Mesenchymal stem cell (in vitro differentiated cells and primary cell): ENCODE measurements at places on chromosomes 13 and 19.

DNA sequence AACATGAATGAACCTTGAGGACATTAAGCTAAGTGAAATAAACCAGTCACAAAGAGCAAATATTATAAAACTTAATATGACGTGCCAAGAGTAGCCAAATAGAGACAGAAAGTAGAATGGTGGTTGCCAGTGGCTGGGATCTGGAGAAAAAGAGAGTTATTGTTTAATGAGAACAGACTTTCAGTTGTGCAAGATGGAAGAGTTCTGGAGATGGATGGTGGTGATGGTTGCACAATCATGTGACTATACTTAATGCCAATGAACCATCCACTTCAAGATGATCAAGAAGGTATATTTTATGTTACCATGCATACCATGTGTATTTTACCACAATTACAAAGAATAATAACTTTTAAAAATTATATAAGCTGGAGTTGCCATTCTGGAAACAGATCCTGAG lies 65.7 kb upstream of the MTIF3 start:
- no peak overlapping the region for H3K27ac ChIP-seq
- no peaks in the 10 kb centered on the region for H3K36me3 ChIP-seq
- peaks cover 4% of the 10 kb centered on the region for H3K27me3 ChIP-seq
- H3K4me1 ChIP-seq: no peaks in the 10 kb centered on the region
- DNase-seq: no peak

- H3K36me3 ChIP-seq: no peaks in the 10 kb centered on the region
- no peak overlapping the region for H3K4me3 ChIP-seq
- H3K27ac ChIP-seq: no peak overlapping the region
- no peaks in the 10 kb centered on the region for H3K27me3 ChIP-seq
- DNase-seq: no peak
Observed at GRCh38 chr19:6876748-6877147, 10.6 kb upstream of the ADGRE1 start.

DNA sequence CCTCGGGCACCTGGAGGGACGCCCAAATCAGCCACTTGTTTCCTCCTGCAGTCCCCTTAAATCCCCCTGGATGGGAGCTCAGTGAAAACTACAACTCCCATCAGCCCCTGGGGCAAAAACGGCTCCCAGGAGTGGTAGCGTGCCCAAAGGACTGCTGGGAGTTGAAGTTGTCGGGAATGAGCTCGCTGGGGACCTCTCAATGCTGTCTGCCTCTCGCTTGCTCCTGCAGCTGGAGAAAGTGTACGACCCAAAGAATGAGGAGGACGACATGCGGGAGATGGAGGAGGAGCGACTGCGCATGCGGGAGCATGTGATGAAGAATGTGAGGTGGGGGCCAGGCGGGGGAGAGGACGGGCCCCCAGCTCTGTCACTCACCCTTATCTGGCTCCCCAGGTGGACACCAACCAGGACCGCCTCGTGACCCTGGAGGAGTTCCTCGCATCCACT lies 14.7 kb upstream of the DHDH start:
- no peak overlapping the region for H3K27ac ChIP-seq
- H3K4me3 ChIP-seq: no peak overlapping the region
- no peaks in the 10 kb centered on the region for H3K27me3 ChIP-seq
- H3K4me1 ChIP-seq: no peaks in the 10 kb centered on the region

GRCh38 chr13:32581177-32581786 lies 5.0 kb upstream of the PDS5B start:
- H3K4me3 ChIP-seq: no peak overlapping the region
- no peaks in the 10 kb centered on the region for H3K27me3 ChIP-seq
- DNase-seq: peak; percentile 35
- H3K36me3 ChIP-seq: no peaks in the 10 kb centered on the region
- no peak overlapping the region for H3K27ac ChIP-seq
- peaks cover 2% of the 10 kb centered on the region for H3K4me1 ChIP-seq

- DNase-seq: no peak
- H3K4me3 ChIP-seq: no peak overlapping the region
- H3K4me1 ChIP-seq: no peaks in the 10 kb centered on the region
- H3K27me3 ChIP-seq: no peaks in the 10 kb centered on the region
- H3K27ac ChIP-seq: no peak overlapping the region
- H3K36me3 ChIP-seq: no peaks in the 10 kb centered on the region
Observed at GRCh38 chr13:84238381-84238780, 356.1 kb upstream of the SLITRK1 start.

DNA sequence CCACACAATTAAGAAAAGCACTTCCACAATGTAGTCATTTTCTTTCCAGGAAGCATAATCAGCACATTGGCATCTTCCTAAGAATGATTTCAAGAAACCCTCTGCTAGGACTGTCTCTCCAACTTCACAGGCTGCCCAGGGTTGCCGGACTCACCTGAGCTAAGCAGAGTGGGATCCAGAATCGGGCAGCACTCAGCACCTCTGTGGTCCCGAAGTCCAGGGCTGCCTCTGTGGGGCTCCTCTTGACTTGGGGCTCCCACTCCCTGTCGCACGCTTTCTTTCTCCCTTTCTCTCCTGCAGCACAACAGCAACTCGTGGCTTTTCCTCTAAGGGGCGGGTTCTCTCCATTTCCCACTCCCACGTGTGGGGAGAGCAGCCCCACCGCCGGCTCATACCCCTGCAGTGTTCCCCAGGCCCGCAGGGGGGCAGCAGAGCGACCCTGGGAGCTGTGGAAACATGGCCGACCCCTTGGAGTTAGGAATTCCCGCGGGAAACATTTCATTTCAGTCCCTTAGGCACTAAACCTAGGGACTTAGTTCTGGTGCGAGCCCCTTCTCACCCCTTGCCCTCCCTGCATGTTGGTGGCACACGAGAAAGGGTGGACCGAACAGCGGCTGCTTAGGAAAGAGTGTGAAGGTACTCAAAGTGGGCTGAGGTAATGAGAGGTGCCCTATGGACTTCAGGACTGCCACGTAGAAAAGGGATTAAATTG lies at the start of gene TMEM272:
TSS of gene TMEM272 (minus strand) at position 316 of the 712 bp plus-strand sequence. CDS start 6,647 bp downstream, outside the sequence.
- no peaks in the 10 kb centered on the region for H3K36me3 ChIP-seq
- no peak within 1 kb of the TSS for H3K27ac ChIP-seq
- H3K4me3 ChIP-seq: no peak within 1 kb of the TSS
- peaks cover 9% of the 10 kb centered on the region for H3K4me1 ChIP-seq
- H3K27me3 ChIP-seq: peaks cover 20% of the 10 kb centered on the region

DNA sequence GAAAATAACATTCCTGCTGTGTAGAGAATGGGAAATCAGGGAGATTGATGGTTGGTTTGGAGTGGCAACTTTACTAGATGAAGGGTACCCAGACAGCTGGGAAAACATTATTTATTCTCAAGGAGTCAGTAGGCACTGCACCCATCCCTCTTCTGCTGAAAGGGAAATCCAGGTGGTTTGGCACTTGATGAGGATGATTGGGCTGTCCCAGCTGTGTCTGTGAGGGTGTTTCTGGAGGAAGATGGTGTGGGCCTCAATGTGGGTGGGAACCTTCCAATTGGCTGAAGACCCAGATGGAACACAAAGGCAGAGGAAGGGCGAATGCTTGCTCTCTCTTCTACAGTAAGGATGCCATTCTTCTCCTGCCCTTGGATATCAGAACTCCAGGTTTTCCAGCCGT lies 10.4 kb upstream of the SACS start:
- H3K27ac ChIP-seq: no peak overlapping the region
- H3K4me3 ChIP-seq: no peak overlapping the region
- H3K4me1 ChIP-seq: peaks cover 5% of the 10 kb centered on the region
- DNase-seq: no peak

GRCh38 chr13:41597348-41598041 lies 140.1 kb downstream of the RGCC start:
- no peak for DNase-seq
- no peaks in the 10 kb centered on the region for H3K4me1 ChIP-seq
- H3K36me3 ChIP-seq: peaks cover 2% of the 10 kb centered on the region
- no peaks in the 10 kb centered on the region for H3K27me3 ChIP-seq

GRCh38 chr19:28596561-28597071 lies 616.3 kb downstream of the UQCRFS1 start:
- H3K27ac ChIP-seq: no peak overlapping the region
- H3K36me3 ChIP-seq: no peaks in the 10 kb centered on the region
- no peak for DNase-seq
- H3K4me1 ChIP-seq: peaks cover 6% of the 10 kb centered on the region
- no peak overlapping the region for H3K4me3 ChIP-seq
- peaks cover 12% of the 10 kb centered on the region for H3K27me3 ChIP-seq

GRCh38 chr19:18123819-18124218 lies 26.2 kb downstream of the MAST3 start:
- no peak overlapping the region for H3K27ac ChIP-seq
- peaks cover 2% of the 10 kb centered on the region for H3K4me1 ChIP-seq
- H3K4me3 ChIP-seq: no peak overlapping the region
- no peaks in the 10 kb centered on the region for H3K27me3 ChIP-seq
- peaks cover 69% of the 10 kb centered on the region for H3K36me3 ChIP-seq

DNA sequence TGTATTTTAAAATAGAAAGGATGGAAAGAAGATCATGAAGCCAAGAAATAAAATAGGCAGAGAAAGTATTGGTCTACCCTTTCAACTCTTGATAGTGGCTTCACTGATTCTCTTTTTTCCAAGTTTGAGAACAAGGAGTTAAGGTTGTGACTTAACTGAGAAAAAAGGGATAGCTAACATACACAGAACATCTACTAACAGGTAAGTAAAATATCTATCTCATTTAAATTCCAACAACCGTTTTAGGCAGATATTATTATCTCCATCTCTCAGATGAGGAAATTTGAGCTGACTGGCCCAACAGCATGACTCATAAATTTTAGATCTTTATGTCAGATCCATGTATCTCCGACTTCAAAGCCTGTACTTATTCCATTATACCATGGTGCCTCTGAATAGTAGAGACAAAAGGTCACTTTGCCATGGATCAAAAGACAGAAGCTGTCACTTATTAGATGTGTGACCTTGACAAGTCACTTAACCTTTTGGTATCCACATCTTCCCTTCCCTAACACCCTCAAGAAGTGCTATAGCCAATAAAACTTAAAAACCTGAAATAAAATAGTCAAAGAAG lies 152.1 kb downstream of the DACH1 start:
- H3K27ac ChIP-seq: no peak overlapping the region
- H3K36me3 ChIP-seq: no peaks in the 10 kb centered on the region
- no peaks in the 10 kb centered on the region for H3K4me1 ChIP-seq

DNA sequence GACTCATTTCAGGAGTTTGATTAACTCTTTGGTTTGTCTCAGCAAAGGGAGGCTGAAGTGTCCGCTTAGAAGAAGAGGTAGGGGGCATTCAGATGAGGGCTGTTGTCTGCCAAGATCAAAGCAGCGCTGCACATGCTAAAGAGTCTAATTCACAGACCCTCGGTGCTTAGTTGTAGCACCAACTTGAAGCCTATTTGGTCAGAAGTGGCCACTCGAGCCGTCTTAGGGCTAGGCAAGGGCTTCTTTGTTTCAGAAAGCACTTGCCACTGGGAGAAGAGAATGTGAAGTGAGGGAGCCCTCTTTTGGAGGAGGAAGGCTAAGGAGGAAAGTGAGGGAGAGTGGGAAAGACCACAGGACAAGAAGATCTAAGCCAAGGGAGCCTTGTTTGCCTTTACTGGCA lies 313.4 kb upstream of the TMTC4 start:
- peak; percentile 30 for DNase-seq
- H3K36me3 ChIP-seq: no peaks in the 10 kb centered on the region
- no peaks in the 10 kb centered on the region for H3K27me3 ChIP-seq
- H3K27ac ChIP-seq: no peak overlapping the region
- no peak overlapping the region for H3K4me3 ChIP-seq

DNA sequence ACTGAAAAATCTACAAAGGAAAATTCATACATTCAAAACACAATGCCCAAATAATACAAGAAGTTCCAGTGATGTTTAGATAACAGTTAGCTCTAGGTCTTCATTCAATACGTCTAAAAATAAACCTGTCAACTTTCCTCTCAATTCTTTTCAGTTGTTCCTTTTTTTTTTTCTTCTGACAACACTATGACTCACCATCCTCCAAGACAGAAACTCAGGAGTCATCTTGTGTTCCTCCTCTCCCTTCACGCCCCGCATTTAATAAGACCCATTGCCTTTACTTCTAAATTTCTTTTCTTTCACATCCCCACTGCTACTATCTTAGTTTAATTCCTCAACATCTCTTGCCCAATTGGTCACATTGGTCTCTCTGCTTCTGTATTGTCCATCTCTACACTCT lies 759.9 kb downstream of the GPC5 start:
- H3K4me3 ChIP-seq: no peak overlapping the region
- no peak overlapping the region for H3K27ac ChIP-seq
- peak; percentile 62 for DNase-seq
- no peaks in the 10 kb centered on the region for H3K36me3 ChIP-seq

DNA sequence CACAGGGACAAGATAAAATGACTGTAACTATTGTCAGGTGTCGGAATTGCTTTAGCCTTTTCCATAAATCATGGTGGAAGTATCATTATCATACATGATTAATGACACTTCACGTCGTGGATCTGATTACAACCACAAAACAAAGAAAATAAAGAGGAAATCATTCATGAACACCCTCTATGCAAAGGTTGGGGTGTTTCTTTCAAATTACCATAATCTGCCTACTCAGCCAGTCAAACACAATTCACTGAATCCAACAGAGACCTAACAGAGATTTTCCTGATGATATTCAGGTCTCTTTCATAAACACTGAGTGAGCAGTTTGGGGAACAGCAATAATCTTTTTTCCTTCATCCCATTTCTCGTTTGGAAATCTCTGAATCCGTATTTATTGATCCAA lies 625.6 kb downstream of the DCT start:
- DNase-seq: no peak
- H3K4me3 ChIP-seq: no peak overlapping the region
- H3K27me3 ChIP-seq: no peaks in the 10 kb centered on the region
- H3K4me1 ChIP-seq: no peaks in the 10 kb centered on the region

GRCh38 chr19:34667349-34668076 lies 9.4 kb downstream of the SCGB2B2 start:
- DNase-seq: peak; percentile 23
- no peaks in the 10 kb centered on the region for H3K27me3 ChIP-seq
- H3K4me1 ChIP-seq: no peaks in the 10 kb centered on the region
- no peak overlapping the region for H3K27ac ChIP-seq
- no peaks in the 10 kb centered on the region for H3K36me3 ChIP-seq

DNA sequence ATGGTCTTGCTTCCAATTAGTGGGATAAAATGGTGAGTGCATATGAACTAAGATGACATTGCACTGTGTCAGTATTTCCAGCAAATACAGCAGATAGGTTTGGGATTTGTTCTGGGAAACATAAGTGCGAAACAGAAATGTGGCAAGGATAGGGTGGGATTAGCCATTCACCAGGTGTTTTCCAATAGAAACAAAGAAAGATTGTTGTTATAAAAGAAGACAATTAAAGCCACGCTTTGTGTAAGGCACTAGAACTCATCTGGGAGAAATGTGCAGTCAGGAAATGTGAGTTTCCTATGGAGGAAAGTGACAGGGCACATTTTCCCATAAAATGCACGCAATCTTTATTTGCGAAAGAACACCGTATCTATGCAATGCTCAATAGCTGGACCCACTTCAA lies 1547.8 kb downstream of the EFNB2 start:
- no peaks in the 10 kb centered on the region for H3K27me3 ChIP-seq
- no peak overlapping the region for H3K4me3 ChIP-seq
- H3K36me3 ChIP-seq: no peaks in the 10 kb centered on the region
- H3K27ac ChIP-seq: no peak overlapping the region
- no peak for DNase-seq
- H3K4me1 ChIP-seq: no peaks in the 10 kb centered on the region
